Thoracic aorta (tissue), 2 donors: ENCODE measurements at places on chromosomes 12 and 14.

DNA sequence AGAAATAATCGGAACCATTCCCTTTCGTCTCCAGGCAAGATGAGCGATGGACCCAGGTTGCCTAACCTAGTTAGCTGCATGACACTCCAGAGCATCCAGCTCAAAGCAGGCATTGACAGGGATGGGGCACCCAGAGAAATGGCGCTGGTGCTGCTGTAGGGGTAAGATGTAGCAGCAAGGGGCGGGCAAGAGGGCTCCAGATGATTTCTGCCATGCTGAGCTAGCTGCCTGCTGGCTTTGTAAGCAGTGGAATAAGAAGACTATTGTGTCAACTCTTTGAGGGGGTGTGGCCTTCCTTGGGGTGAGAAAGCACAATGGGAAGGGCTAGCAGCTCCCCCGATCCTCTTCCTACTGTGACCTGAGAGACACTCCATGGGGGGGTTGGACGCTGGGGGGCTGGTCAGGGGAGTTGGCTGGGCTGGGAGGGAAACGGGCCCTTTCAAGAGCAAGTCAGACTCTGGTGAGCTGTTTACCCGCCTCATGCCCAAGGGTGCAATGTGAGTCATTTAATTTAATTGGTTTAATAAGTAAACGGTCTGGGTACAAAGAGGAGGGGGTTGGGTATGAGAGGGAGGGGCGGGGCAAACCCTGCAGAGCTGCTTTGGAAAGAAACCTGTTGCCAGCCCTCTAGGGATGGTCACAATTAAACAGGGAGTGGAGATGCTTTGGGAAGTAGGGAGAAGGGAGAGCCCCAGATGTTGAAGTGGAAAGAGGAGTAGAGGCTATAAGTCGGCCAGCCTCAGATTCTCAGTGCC lies 50.5 kb downstream of the B4GALNT3 start:
- no peak overlapping the region for H3K4me3 ChIP-seq
- no peak for DNase-seq
- no peaks in the 10 kb centered on the region for H3K4me1 ChIP-seq
- H3K27ac ChIP-seq, result no peak overlapping the region
- no peaks in the 10 kb centered on the region for H3K36me3 ChIP-seq

- H3K4me3 ChIP-seq, result no peak overlapping the region
- no peak overlapping the region for H3K27ac ChIP-seq
- DNase-seq, result no peak
Measured at GRCh38 chr12:70485704-70486103, 119.6 kb downstream of the KCNMB4 start.

- no peak for DNase-seq
- peaks cover 4% of the 10 kb centered on the region for H3K4me1 ChIP-seq
- H3K27me3 ChIP-seq, result no peaks in the 10 kb centered on the region
- H3K27ac ChIP-seq, result no peak overlapping the region
- H3K36me3 ChIP-seq, result no peaks in the 10 kb centered on the region
Measured at GRCh38 chr14:30450631-30451545, 108.1 kb upstream of the G2E3 start.

DNA sequence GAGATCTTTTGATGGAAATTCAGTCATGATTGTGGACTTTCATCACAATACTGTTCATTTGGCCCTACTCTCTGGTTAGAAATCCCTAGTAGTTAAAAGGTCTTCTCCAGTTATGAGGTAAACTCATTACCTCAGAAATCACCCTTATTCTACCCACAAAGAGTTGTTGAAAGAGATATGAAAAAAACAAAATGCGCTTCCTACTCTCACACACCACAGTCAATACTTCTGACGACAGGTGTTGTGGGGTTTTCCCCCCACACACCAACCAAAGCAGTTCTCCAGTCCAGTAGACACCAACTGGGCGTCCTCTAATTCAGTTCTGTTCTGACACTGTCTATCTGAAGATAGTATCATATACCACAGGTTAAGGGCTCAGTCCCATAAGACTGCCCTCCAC lies 54.9 kb downstream of the TRMT5 start:
- no peaks in the 10 kb centered on the region for H3K36me3 ChIP-seq
- no peak overlapping the region for H3K27ac ChIP-seq
- H3K4me1 ChIP-seq, result peaks cover 3% of the 10 kb centered on the region
- DNase-seq, result no peak
- no peaks in the 10 kb centered on the region for H3K27me3 ChIP-seq
- no peak overlapping the region for H3K4me3 ChIP-seq

DNA sequence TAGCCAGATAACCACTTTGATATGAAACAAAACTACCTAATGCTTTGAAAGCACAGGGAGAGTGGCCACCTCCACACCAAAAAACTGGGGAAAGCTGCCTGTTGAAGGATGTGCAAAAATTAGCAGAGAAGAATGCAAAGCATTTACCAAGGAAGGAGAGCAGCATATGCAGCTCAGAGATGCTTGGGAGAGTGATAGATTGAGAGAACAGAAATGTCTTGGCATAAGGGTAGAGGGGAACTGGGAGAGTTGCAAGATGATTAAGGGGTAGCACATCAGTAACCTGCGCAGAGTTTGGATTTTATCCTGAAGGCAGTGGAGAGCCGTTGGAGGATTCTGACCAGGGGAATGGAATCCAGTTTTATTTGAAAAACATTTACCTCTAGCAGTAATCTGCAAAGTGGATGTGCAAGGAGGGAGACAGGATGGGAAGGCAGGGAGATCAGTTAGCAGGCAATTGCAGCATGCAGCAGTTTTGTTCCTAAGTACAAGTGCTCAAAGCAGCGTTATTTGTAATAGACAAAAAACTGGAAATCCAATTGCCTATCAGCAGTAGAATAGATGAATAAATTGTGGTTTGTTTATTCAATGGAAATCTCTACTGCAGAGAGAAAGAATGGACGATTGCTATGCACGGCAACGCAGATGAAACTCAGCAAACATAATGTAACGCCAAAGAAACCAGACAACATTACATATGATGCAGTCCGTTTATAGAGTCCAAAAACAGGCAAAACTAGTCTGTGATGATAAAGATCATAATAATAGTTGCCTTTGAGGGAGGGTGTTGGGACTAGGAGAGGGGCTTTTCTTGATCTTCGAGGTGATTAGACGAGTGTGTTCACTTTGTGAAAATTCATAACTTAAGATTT lies 81.5 kb downstream of the BHLHE41 start:
- H3K27me3 ChIP-seq, result no peaks in the 10 kb centered on the region
- H3K4me3 ChIP-seq, result no peak overlapping the region
- no peak overlapping the region for H3K27ac ChIP-seq

GRCh38 chr12:11014234-11014633 lies 8.2 kb downstream of the TAS2R19 start:
- no peaks in the 10 kb centered on the region for H3K36me3 ChIP-seq
- no peaks in the 10 kb centered on the region for H3K4me1 ChIP-seq
- H3K4me3 ChIP-seq, result no peak overlapping the region
- DNase-seq, result no peak
- H3K27me3 ChIP-seq, result no peaks in the 10 kb centered on the region

- peaks cover 35% of the 10 kb centered on the region for H3K4me1 ChIP-seq
- no peak overlapping the region for H3K27ac ChIP-seq
- H3K27me3 ChIP-seq, result no peaks in the 10 kb centered on the region
- no peak overlapping the region for H3K4me3 ChIP-seq
- DNase-seq, result no peak
Measured at GRCh38 chr14:29821661-29822429, 105.8 kb downstream of the PRKD1 start.

DNA sequence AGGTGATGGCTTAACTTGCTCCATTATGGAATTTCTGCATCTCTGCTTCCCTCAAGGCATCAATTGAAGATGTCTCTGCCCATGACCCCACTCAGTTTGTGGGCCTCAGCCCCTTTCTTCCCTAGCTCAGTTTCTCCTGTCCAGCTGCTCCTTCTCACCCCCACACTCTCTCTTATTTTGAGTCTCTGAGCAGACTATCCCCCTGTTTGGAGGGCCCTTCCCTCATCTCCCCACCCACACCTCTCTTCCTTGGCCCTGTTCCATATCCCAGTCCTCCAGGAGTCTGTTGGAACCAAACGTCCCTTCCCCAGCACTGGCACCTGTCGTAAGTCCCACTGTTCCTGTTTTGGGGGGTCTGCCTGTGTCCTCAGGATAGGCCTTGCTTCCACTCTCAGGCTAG lies 8.3 kb upstream of the KRT1 start:
- no peak for DNase-seq
- no peak overlapping the region for H3K4me3 ChIP-seq
- no peak overlapping the region for H3K27ac ChIP-seq

DNA sequence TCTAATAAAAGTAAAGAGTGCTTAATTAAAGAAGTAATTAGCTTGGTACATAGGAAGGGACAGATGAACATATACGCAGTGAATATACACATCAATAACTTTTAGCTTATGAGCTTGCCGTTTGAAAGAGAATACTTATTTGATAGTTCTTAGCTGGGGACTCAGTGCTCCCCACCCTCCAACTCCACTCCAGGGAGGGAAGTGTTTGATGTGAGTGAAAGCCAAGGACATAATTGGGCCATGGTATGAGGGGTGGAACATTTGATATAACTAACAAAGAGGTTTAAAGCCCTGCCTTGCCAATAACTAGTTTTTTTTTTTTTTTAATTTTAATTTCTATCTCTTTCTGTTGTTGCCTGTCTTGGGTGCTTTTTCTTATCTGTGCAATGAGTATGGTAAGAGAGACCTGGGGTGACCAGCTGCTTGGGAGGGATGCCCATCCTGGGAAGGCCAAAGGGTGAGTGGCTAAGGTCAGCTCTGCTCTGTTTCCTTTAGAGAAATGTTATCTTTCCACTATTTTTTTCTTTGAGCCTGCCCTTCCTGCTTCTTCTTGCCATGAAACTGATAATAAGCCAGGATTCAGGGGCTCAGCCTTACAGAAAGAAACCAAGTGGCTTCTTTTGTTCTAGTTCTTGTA lies 132.8 kb upstream of the CPSF6 start:
- H3K4me1 ChIP-seq, result peaks cover 5% of the 10 kb centered on the region
- H3K36me3 ChIP-seq, result no peaks in the 10 kb centered on the region
- no peak for DNase-seq
- no peak overlapping the region for H3K4me3 ChIP-seq

- no peak for DNase-seq
- no peaks in the 10 kb centered on the region for H3K27me3 ChIP-seq
- H3K4me1 ChIP-seq, result no peaks in the 10 kb centered on the region
- no peaks in the 10 kb centered on the region for H3K36me3 ChIP-seq
Measured at GRCh38 chr12:80936642-80937390, 918 bp downstream of the LIN7A start.

GRCh38 chr12:108228746-108229145 lies 99.7 kb downstream of the WSCD2 start:
- no peaks in the 10 kb centered on the region for H3K27me3 ChIP-seq
- peaks cover 4% of the 10 kb centered on the region for H3K4me1 ChIP-seq
- H3K36me3 ChIP-seq, result no peaks in the 10 kb centered on the region
- DNase-seq, result no peak
- no peak overlapping the region for H3K4me3 ChIP-seq

DNA sequence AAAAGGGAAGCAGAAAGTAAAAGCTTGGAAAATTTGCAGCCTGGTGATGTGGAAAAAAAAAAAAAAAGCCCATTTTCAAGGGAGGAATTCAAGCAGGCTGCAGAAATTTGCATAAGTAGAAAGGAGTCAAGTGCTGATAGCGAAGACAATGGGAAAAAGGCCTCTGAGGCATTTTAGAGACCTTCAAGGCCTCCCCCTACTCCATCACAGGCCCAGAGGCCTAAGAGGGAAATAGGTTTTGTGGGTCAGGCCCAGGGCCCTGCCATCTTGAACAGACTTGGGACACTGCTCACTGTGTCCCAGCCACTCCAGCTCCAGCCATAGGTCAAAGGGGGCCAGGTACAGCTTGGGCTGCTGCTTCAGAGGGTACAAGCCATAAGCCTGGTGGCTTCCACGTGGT lies 13.8 kb upstream of the PRKD1 start:
- H3K27ac ChIP-seq, result no peak overlapping the region
- H3K4me1 ChIP-seq, result no peaks in the 10 kb centered on the region
- no peaks in the 10 kb centered on the region for H3K27me3 ChIP-seq
- DNase-seq, result no peak
- no peaks in the 10 kb centered on the region for H3K36me3 ChIP-seq
- no peak overlapping the region for H3K4me3 ChIP-seq

- no peak for DNase-seq
- H3K4me1 ChIP-seq, result peaks cover 5% of the 10 kb centered on the region
- no peaks in the 10 kb centered on the region for H3K27me3 ChIP-seq
- H3K36me3 ChIP-seq, result no peaks in the 10 kb centered on the region
Measured at GRCh38 chr12:69120354-69120753, 119.0 kb upstream of the CPSF6 start.

GRCh38 chr14:89902881-89903280 lies 51.6 kb downstream of the EFCAB11 start:
- DNase-seq, result no peak
- no peaks in the 10 kb centered on the region for H3K36me3 ChIP-seq
- H3K4me3 ChIP-seq, result peak overlapping the region; percentile 46
- no peaks in the 10 kb centered on the region for H3K27me3 ChIP-seq

DNA sequence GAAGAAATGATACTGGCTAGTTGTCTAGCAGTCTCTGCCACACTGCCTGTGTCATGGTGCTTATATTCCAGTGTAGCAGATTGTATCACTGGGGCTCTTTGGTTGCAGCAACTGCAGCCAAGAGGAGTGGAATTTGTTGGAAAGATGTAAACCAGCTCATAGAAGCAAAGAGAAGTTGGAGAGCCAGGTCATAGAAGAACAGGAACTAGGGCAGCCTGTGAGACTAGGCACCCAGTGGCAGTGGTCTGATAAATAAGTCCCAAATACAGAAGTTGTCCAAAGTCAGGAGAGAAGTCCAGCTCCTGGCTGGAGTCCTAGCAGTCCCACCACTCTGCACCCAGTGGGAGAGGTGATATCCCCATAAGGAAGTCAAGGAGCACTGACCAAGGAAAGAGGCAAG lies 172.5 kb upstream of the ARID2 start:
- no peak for DNase-seq
- no peaks in the 10 kb centered on the region for H3K27me3 ChIP-seq
- no peaks in the 10 kb centered on the region for H3K36me3 ChIP-seq

DNA sequence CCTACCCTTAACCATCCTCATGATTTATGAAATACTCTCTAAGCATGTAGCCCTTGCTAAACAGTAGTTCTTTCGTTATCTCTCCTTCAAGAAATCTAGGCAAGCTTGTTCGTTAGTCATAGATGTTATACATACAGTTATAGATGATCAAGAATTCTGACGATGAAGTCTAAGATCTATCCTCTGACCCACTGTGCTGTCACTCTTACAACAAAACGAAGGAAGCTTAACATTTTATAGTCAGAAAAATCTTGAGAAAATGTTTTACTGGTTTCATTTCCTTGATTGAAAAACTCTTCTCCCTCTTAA lies 68.9 kb downstream of the SPPL3 start:
- no peaks in the 10 kb centered on the region for H3K36me3 ChIP-seq
- H3K4me1 ChIP-seq, result peaks cover 30% of the 10 kb centered on the region
- DNase-seq, result no peak
- no peaks in the 10 kb centered on the region for H3K27me3 ChIP-seq

GRCh38 chr12:91627225-91627624 lies 444.6 kb upstream of the DCN start:
- no peaks in the 10 kb centered on the region for H3K36me3 ChIP-seq
- H3K4me1 ChIP-seq, result no peaks in the 10 kb centered on the region
- H3K27me3 ChIP-seq, result no peaks in the 10 kb centered on the region
- no peak for DNase-seq
- no peak overlapping the region for H3K4me3 ChIP-seq
- no peak overlapping the region for H3K27ac ChIP-seq

GRCh38 chr14:77556946-77557345 lies 58.3 kb upstream of the ISM2 start:
- H3K27ac ChIP-seq, result no peak overlapping the region
- peaks cover 24% of the 10 kb centered on the region for H3K36me3 ChIP-seq
- H3K4me1 ChIP-seq, result no peaks in the 10 kb centered on the region
- H3K27me3 ChIP-seq, result no peaks in the 10 kb centered on the region
- no peak overlapping the region for H3K4me3 ChIP-seq
- no peak for DNase-seq
